Activated CD4-positive, alpha-beta T cell treated with anti-CD3 and anti-CD28 coated beads for 24 hours (primary cell): ENCODE measurements at places on chromosomes 12 and 14.

- DNase-seq, result no peak
Measured at GRCh38 chr12:46803517-46803916, 22.3 kb downstream of the SLC38A4 start.

DNA sequence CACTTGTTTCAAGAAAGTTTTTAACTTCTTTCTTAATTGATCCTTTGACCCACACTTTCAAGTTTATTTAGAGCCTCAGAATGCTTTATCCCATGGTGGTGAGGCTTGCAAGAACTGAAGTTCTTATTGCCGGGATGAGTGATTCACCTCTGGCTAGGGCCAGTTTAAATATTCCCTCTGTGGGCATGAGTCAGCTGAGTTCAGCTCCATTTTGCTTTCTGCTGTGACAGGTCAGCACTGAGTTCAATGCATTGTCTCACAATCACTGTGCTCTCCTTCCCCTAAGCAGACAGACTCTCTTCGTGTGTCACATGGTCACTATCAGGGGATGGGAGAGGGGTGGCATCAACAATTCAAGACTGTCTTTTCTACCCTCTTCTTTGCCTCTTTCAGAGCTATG, 514.6 kb upstream of the FBXO33 start:
- no peak for DNase-seq

DNA sequence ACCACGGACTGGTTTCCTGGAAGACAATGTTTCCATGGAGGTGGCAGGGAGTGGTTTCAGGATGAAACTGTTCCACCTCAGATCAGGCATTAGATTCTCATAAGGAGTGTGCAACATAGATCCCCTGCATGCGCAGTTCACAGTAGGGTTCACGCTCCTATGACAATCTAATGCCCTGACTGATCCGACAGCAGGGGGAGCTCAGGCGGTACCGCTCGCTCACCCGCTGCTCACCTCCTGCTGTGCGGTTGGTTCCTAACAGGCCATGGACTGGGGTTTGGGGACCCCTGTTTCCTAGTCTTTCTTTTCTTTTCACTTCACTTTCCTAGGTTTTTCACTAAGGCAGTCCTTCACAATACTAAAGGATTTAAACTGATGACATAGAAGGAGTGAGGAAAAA, 39.6 kb downstream of the GUCY2C start:
- DNase-seq, result no peak

DNA sequence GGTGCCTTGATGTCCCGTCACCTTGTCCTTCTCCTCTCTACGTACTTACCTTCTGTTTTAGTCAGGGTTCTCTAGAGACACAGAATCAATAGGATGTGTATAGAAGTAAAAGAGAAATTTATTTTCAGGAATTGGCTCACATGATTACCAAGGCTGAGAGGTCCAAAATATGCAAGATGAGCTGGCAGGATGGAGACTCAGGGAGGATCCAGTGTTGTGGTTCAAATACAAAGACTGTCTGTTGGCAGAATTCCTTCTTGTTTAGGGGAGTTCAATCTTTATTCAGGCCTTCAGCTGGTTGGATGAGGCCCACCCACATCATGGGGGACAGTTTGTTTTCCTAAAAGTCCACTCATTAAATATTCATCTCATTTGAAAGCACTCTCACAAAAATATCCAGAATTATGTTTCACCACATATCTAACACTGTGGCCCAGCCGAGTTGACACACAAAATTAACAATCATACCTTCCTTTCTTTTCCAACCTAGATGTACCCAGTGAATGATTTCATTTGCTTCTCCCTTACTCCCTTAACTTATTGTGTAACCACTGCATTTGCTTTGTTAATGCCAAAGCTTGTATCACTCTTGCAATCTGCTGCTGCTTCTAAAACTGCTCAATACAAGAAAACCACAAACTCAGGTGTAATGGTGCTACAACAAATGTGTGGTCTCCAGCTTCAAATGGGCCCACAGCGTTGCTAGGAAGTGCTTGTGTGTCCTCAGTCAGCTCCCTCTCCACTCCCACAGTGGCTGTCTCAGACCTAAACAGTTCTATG, 195.4 kb upstream of the ARHGAP5 start:
- DNase-seq, result no peak

DNA sequence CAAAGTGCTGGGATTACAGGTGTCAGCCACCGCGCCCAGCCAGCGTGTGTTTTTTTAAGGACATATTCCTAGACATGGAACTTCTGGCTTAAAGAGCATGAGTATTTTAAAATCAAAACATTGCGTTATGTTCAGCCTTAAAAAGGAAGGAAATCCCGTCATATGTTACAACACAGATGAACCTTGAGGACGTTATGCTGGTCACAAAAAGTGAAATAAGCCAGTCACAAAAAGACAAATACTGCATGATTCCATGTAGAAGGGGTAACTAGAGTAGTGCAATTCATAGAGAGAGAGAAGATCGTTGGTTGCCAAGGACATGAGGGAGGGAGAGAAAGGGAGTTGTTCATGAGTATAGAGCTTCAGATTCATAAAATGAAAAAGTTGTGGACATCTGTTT, 53.9 kb downstream of the ACACB start:
- DNase-seq, result no peak

- no peak for DNase-seq
Measured at GRCh38 chr12:64077922-64078321, 144.2 kb downstream of the KICS2 start.

DNA sequence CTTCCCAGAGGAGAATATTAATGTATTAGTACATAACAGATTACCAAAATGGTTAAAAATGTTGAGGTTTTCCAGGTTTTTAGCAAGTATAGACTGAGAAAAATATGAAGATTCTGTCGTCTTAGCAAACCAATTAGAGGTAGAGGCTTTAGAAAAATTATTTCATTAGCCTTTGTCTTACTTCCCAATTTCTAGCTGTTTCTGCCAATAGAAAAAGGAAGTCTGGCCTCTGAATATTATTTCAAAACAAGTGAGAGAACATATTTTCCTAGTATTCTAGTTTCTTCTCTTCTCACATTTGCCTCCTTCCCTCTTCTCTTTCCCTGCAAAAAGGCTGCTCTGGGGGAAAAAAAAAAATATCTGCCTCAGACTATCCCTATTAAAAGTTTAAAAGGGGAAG, 16.4 kb downstream of the IPO8 start:
- no peak for DNase-seq

- DNase-seq, result no peak
Measured at GRCh38 chr12:66648033-66648735, 30.7 kb downstream of the GRIP1 start.
